ELR (cell line): ENCODE measurements at places on chromosomes 4 and X.
A peak's percentile ranks its signal among the peaks of the same experiment; 100 is the strongest.

DNA sequence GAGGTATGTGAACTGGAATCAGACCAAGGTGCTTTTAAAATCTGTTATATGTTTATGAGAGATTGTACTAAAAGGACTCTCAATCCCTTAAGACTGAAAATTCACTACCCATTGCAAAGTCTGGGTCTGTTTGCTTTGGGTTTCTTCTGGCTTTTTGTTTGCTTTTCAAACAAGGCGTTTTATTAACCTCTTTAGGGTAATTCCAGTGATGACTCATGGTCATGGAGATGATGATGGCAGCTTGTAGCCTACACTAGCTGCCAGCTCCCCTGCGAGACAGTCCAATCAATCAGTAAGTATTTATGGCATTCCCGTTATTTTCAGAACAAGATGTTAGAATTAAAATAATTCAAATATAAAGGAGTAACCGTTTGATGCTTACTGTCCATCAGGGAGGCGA is 643.8 kb upstream of the FTHL17 start:
- no peak for DNase-seq

DNA sequence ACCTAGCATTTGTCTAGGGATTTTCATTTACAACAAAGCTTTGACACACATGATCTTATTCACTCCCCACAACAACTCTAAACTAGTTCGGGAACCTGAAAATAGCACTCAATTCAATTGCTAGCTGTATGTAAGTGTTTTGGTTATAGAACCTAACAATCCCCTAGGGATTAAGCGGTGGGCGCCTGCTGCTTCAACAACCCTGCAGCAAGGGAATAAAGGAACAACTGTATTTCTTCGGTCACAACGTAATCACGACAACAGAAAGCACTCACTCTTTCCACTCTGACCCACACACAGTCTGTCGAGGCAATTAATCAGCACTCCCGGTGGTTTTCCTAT is 674 bp upstream of the DIAPH2 start:
- no peak for DNase-seq

DNA sequence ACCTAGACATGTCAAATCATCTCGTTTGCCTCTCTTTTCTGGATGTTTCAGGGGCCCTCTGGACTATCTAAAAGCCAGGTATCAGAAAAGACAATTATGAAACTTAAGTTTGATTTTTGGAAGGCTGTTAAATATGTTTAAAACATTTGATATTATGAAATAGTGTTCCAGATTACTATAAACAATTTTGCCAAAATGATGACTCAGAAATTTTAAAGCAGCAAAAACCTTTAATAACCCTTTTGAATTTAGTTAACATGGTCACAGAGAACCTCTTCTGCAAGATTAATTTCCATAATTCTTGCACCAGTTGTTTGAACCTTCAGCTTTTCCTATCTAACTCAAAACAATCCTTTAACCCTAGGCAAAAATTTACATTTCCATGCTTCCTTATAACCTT is 18.8 kb upstream of the FAM47E start:
- DNase-seq, result no peak

DNA sequence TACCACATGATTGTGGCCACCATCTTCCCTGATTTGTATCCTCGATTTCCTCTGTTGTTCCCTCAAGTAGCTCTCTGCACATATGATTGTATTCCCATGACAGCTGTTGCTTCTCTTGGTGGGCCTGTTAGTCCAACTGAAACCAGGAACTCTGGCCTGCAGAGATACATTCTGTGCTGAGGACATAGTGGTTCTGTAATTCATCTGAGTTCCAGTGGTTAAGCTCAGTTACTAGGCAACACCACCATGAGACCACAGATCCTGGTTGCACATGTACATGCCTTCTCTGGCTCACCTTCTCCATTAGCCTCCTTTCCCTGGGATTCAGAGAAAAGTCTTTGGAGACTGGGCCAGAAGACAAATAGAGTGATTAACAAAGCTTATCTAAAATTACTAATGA is 172.1 kb upstream of the SLC7A11 start:
- DNase-seq, result no peak

DNA sequence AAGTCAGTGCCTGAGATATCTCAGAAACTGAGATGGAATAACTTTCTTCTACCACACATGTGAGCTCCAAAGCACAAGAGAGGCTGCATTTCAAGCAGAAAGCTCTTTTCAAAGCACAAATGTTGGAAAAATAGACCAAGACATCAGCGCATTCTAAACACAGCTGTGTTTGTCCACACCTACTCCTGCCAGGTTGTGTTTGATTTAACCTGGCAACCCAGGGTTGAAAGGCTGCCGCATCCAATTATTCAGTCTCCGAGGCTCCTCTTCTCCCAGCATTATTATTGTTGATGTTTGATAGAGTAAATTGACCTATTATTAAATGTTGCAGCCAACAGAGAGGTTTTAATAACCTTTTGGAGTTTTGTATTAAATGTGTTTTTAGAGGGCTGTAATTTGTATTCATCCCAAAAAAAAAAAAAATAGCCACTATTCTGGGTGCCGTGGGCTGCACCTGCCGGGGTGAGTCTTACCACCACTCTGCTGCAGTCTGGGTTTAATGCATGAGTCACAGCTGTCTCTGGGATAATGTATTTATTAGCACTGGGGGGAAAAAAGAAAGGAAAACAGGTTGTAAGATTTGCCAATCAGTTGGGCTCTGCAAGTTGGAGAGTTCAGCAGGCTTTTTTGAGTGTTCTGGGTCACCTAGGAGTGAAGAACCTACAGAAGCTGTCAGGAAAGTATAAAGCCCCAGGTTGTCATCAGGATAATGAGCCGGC is 105.2 kb upstream of the NOCT start:
- peak; percentile 36 for DNase-seq

DNA sequence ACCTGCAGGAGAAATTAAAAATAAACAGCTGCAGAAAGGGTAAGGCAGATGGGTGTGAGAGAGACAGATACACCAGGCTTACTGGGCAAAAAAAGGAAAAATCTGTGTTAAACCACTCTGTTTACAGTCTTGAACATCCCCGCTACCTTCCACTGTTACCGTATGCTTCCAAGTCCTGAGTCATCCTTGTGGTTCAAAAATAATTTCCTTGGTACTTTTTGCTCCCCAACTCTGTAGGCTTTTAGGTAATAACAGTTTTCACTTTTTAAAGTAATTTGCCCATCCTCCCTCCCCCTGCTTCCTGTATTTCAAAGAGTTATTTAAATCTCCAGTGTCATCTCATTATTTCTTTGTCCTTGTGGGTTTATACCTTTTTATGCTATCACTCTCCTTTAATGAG is 210.1 kb upstream of the FAT4 start:
- peak; percentile 37 for DNase-seq

DNA sequence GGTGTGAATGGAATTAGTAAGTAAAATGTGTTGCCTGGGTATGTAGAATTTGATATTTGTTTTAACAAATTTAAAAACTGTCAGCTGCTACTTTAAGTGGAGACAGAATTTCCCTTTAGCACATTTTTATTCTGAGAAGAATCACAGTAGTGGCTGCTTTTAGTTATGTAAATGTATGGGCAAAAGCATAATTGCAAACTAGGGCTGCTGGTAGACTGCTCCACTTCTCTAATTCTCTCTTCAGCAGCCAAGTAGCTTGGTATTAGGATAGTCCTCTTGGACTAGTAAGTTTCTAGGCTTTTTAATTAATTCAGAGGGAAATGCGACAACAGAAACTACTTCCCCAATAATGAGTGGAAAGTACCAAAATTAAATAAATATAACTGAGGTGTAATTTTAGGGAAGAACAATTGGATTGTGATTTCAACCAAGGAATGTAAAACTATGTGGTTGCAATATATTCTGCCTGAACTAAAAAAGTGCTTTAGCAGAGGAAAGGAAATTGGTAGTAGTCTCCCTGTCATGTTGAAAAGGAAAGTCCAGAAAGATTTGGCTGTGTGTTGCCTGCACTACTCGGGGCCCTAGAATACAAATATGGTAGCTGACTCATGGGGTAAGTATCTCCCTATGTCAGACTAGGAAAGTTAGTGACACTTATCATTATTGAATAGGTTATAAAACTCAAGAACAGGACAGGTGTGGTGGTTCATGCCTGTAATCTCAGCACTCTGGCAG is 9.2 kb upstream of the EIF4E start:
- DNase-seq, result peak; percentile 66
